Naive thymus-derived CD4-positive, alpha-beta T cell (primary cell): ENCODE measurements at places on chromosomes 6 and 20.
A peak's percentile ranks its signal among the peaks of the same experiment; 100 is the strongest.

DNA sequence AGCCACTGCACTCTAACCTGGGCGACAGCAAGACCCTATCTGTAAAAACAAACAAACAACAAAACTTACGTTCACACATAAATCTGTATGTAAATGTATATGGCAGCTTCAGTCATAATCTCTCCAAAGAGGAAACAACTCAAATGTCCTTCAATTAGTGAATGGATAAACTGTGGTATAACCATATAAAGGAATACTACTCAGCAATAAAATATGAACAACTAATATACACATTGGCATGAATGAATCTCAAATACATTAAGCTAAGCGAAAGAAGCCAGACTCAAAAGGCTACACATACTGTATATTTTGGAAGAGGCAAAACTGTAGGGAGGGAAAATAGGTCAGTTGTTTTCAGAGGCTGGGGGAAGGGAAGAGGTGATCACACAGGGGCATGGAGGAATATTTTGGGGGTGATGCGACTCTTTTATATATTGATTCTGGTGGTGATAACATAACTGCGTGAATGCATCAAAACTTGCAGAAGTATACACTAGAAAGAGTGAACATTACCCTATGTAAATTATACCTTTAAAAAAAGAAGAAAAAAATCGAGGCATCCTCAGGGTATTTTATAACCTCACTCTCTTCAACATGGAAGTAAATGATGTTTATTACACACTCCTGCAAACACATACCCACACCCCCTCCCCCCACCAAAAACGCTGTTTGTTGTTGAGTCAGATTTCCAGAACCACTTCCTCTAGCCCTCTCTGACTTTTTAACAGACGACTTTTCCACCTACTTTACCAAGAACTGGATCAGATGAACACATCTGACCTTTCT is 115.2 kb upstream of the RNF24 start:
- no peak for DNase-seq

- DNase-seq, result no peak
Measured at GRCh38 chr6:38150681-38151296, 331.3 kb downstream of the ZFAND3 start.

- DNase-seq, result no peak
Measured at GRCh38 chr6:121896771-121897170, 461.3 kb downstream of the GJA1 start.

DNA sequence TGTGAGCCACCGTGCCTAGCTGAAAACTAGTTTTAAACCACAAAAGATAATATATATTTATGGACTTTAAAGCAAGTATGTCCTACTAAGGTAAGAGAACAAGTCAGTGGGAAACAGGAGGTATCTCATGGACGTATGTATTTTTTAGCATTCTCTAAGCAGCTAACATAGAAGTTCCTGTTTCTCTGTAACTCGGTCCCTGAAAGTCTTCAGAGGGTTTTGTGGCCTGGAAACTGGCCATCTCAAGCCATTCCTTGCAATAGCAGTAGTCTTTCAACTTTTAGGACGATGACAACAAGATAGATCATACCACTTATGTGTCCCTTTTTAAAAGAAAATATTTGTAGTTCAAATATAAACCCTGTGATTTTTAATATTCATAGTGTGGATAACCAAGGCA is 95.6 kb upstream of the RALGAPA2 start:
- DNase-seq, result no peak

DNA sequence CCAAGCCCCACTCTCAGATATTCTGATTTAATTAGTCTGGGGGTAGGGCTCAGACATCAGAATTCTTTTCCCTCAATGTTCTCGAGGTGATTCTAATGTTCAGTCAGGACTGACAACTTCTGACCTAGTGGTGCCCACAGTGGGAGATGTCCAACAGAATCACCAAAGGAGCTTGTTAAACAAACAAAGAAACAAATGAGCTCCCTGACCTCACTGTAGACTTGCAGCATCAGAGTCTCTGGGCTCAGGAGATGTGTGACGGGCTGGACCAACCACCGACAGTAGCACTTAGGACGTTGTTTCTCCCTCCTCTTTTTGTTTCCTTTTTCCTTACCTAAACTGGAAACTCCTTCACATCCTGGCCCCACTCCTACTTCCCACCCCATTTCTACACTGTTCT is 49.3 kb downstream of the CLIC5 start:
- DNase-seq, result no peak

DNA sequence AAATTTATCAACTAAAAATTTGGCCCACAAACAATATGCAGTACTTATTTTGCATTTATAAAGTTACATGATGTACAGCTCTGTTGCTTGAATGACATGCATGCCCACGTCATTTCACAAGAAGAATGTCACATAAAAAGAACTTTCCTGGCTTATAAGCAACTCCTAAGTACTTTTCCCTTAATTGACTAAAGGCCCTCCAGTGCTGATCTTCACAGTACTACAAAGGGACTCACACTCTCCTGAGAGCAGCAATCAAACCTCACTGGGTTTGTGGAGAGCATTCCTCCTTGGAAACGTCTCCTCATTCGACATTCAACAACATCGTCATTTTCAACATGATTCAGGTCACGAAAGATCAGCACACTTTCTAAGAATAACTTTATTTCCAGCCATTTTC is 111.1 kb downstream of the IPCEF1 start:
- no peak for DNase-seq

GRCh38 chr6:24940311-24940917 is 4.7 kb upstream of the RIPOR2 start:
- no peak for DNase-seq

- DNase-seq, result no peak
Measured at GRCh38 chr6:97669191-97670031, 386.4 kb upstream of the MMS22L start.

- DNase-seq, result peak; percentile 37
Measured at GRCh38 chr6:89079511-89080234, 878 bp upstream of the PNRC1 start.

DNA sequence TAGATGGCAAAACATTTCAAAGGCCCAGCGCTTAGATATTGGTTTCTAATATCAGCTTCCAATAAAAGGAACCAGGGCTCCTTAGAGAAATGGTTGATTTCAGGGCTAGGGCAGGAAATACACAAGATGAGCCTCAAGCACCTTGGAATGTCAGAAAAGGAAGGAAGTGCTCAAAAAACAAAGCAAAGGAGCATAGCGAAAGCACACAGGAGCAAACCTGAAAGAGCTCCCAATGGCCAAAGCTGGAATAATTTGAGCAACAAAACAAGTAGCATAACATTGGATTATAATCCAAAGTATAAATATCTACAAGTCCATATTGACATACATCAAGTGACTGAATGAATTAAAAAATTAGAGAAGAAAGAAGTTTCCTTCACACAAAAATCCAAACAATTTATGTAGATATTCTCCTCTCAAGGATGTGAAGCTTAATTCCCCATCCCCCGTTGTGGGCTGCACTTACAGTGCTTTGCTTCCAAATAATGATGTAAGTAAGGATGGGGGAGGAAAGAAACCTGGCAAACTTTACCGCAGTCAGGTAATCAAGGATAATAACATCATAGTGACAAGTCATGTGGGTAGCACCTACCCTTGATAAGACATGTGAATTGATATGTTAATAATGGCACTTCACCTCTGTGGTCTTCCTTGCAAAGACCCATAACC is 132.9 kb upstream of the DST start:
- DNase-seq, result no peak

DNA sequence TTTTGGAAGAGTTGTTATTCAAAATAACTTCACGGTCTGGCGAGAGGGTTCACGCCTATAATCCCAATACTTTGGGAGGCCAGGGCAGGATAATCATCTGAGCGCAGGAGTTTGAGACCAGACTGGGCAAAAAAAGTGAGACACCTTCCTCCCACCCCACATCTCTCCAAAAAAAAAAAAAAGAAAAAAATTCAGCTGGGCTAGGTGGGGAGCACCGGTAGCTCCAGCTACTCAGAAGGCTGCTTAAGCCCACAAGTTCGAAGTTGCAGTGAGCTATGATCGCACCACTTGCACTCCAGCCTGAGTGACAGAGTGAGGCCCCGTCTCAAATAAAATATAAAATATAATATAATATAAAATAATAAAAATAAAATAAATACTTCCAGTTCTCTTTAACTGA is 10.4 kb downstream of the OR2B2 start:
- DNase-seq, result no peak

GRCh38 chr6:125201961-125202729 is 48.6 kb downstream of the TPD52L1 start:
- no peak for DNase-seq

DNA sequence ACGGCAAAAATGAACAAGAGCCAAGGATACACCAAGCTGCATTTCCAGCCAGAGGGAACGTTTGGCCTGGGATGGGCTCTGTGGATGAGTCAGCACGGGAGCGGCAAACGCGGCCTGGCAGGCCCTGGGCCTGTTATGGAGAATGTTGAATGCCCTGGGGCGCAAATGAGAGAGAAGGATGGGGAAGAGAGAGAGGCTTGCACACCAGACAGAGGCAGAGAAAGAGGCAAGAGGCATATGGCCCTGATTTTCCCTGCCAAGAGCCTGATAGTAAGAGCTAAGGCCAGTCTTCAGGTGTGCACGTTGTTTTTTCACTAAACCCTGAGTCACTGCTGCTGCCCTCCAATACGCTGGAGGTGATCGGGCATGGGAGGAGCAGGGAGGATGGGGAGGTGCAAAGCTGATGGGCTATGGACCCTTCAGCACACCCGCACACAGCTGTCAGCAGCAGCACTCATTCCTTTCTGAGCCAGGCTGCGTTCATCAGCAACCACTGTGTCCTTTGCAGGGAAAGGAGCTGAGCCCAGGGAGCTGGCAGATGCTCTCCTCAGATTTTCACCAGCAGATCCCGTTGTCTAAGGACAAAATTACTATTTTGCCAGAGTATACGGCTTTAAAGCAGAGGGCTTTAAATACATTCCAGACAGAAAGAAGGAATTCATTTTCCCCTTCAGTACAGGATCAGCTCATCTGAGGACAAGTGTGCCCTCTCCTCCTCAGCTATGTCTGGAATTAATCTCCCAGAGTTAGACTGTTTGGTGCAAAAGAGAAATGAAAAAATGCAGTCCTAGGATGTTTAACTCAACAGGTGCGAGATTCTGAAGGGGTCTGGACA is 61.7 kb upstream of the SLC22A23 start:
- no peak for DNase-seq

GRCh38 chr6:16676978-16677377 is 84.3 kb downstream of the ATXN1 start:
- no peak for DNase-seq

DNA sequence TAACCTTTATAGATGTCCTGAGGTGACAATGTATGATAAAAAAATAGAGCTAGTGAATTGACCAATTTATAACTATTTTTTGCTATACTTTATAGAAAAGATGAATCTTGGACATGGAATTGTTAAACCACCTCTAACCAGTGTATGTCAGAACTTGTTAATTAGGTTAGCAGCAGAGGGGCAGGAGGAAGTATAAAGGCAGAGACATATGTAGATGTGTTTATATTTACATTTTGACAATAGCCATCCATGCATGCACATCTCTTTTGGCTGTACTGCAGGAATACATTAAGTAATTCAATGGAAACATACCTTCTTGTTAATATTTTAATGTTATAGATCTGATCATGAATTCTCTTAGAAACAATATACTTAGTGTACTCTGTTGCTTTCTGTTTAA is 254.6 kb upstream of the NT5E start:
- DNase-seq, result no peak

- DNase-seq, result no peak
Measured at GRCh38 chr6:82494367-82494766, 130.8 kb downstream of the TPBG start.

- no peak for DNase-seq
Measured at GRCh38 chr20:61520893-61521460, 268.9 kb downstream of the CDH4 start.

- DNase-seq, result peak; percentile 36
Measured at GRCh38 chr6:38493931-38494547, 145.7 kb downstream of the BTBD9 start.

- no peak for DNase-seq
Measured at GRCh38 chr6:589090-589489, 67.8 kb downstream of the HUS1B start.

GRCh38 chr6:62982951-62983350 is 228.3 kb upstream of the FKBP1C start:
- no peak for DNase-seq
